ENCODE measurements at places on chromosomes 6 and 20.

- no peak for DNase-seq
Observed at GRCh38 chr20:46621492-46621891, 29.8 kb downstream of the SLC13A3 start.

GRCh38 chr6:85127168-85127498 lies 322.8 kb upstream of the NT5E start:
- no peak for DNase-seq

GRCh38 chr6:109242029-109242428 lies 140.2 kb downstream of the CD164 start:
- no peak for DNase-seq

DNA sequence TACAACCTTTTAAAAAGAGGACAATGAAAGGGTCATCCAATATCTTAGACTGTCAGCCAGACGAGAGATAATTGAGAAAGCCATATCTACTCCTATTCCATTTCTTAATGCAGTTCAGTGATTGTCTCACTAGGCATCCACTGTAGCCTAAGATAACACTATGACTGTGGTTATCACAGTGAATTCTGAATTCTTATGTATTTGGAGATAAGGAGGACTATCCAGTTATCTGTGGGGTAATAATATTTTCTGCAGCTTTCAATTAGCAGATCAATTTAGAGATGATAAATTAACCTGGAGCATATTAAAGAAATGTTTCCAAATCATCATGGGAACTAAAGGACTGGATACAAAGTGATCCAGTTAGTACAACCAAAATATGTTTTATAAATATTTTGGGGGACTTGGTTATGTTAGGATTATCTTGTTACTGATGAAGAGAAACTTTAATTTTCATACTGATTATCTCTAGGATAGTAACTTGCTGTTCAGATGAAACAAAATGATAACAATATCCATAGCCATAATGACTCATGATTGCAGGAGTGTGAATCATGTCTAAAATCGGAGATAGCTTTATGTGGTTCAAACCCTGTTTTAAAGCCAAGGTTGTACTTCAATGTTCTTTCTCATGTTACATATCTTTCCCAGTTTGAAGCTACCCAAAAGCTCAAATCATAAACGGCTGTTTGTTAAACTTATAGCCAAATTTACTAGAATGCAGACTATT lies 1152.0 kb downstream of the HACE1 start:
- DNase-seq = no peak

- no peak for DNase-seq
Observed at GRCh38 chr20:58325912-58326311, 16.4 kb downstream of the RAB22A start.

- no peak for DNase-seq
Observed at GRCh38 chr6:7535498-7535897, 6.0 kb upstream of the DSP start.

- DNase-seq = no peak
Observed at GRCh38 chr6:701700-702479, 9.0 kb upstream of the EXOC2 start.

GRCh38 chr6:67642582-67642981 lies 992.5 kb upstream of the ADGRB3 start:
- no peak for DNase-seq

DNA sequence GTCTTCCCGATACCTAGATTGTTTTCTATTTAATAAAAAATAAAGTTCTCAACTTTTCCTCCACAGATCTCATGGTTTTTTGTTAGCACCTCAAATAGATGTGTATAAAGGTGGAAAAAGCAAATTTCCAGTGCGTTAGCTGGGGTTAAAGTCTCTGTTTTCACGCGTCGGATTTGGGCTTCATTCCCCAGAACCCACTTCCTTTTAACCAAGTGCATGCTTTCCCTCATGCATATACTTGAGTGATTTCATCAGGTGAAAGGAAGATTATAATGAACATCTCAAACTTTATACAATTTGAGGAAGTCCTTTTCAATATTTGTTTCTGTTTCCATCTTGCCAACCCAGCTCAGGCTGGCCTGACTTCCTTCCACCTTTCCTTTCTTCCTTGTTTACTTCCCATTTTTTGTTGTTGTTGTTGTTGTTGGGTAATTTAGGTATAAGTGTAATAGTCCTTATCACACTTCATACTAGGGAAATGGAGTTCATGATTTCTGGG lies 43.9 kb upstream of the GGTLC1 start:
- DNase-seq = no peak

- DNase-seq = no peak
Observed at GRCh38 chr20:50356525-50356885, 153.7 kb upstream of the PTPN1 start.

DNA sequence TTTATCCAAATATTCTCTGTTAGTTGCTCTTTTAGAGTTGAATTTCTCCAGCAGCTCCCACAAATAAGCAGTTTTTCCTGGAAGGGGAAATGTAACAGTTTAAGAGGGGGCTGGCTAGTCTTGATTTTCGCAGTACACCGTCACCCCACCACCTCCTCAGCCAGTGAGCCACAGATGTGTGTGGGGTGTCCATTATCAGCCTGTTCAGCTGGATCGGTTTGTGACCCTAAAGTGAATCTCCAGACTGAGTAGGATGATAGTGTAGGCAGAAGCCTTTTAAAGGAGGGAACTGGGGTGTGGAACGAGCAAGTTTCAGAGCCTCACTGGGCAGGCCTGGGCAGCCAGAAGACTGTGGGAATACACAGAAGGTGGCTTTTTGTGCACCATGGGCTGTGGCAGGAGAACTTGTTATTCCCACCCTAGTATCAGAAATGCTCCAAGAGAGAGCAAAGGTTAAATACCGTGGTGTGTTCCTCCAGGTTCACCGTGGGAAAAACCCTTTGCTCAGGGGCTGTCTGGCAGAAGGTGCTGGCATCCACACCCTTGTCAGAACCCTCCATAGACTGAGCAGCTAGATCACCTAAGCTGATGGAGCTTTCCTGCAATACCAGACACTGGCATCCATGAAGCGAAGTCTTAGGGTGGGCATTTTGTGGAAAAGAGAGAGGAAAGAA lies 230.9 kb upstream of the MOCS1 start:
- no peak for DNase-seq

DNA sequence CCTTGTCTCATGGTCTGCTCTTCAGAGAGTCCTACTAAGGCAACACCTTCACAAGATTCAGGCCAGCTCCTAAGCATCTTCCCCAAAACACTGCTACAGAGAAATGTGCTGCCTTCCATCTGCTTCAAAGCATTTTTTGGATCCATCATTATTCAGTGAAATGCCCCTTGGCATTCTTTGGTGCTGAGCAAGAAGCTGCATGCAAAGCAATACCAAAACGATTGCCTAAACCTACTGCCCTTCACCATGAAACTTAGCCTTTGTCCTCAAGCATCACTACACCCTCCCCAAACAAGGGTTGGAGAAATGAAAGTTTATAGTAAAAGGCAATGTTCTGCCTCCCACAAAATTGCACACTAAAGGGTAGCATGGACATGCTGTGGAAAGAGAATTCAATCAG lies 93.5 kb downstream of the SNAP25 start:
- DNase-seq = no peak

DNA sequence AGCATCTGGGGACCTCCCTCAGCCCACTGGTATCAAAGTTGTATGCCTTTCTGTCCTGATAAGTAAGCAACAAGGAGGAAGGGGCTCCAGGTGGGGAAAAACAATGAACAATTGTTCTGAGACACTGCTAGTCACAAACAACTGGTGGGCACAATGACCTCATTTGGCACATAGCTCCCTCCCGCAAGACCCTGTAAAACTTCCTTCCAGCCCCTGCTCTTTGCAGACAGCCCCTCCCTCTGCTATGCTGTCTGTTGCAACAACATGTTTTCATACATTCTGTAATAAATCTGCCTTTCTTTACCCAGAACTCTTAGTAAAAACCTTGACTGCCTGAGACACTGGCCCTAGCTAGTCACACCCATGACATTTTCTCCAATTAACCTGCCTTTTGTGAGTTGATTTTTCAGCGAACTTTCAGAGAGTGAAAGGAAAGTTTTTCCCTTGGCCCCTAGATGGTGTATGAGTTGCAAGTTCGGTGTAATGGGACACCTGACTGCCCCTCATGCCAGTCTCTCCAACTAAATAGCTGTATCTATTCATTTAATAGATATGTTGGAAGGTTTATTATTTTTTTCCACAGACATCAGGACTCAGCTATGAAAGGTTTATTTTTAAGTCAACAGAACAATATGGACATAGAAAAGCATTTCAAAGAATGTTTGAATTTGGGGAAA lies 142.3 kb upstream of the SLC22A16 start:
- no peak for DNase-seq

DNA sequence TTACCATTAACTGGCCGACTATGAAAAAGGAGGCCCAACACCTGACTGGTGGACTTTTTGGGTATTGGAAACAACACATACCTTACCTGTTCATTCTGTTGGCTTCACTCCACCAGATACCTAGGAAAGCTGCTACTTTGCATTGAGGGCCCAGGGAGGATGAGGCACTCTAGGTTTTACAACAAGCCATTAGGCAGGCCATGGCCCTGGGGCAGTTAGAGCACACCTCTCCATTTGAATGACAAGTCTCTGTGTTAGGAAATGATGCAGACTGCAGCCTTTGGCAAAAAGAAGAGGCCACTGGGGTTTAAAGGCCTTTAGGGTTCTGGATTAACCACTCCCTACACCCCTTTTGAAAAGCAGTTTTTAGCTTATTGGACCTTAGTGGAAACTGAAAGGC lies 144.3 kb downstream of the OR2B2 start:
- no peak for DNase-seq

DNA sequence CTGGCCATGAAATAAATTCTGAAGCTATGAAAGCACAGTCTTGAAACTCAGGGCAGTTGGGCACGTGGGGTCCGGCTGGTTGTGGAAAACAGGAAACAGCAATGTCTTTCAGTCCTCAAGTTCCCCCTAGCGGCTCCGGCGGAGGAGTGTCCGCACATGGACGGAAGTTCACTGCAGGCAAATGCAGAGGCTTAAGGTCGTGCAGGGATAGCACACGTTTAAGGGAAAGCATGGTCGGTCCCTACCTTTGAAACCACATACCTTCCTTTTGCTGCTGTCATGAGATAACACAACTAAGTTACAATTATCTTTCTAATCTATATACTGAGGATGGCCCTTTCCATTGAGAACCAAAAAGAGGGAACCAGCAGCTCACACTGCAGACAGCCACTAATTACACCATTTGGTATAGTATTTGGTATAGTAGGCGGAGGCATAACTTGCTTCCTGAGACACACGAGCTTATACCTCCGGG lies 52.6 kb upstream of the NFATC2 start:
- peak; percentile 73 for DNase-seq

- DNase-seq = no peak
Observed at GRCh38 chr20:33651562-33652048, 10.5 kb upstream of the C20orf144 start.

- no peak for DNase-seq
Observed at GRCh38 chr6:28543651-28544610, 18.2 kb downstream of the GPX5 start.

DNA sequence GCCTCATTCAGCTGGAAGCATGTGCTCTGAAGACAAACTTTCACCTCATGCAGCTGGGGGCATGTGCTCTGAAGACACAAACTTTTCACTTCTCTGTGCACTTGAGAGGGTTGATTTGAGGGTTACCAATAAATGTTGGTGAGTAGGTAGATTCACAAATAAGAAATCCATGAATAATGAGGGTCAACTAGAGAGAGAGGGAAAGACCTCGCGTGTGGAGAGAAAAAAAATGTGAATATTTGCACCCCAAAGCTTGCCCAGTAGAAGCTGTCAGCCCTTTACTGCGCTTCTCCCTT lies 43.4 kb downstream of the PSMB1 start:
- no peak for DNase-seq

- DNase-seq = no peak
Observed at GRCh38 chr6:104212977-104213668, 646.6 kb downstream of the HACE1 start.

- no peak for DNase-seq
Observed at GRCh38 chr6:125524356-125524755, 222.6 kb upstream of the HDDC2 start.

GRCh38 chr6:53483423-53484353 lies 61.2 kb downstream of the GCLC start:
- no peak for DNase-seq

DNA sequence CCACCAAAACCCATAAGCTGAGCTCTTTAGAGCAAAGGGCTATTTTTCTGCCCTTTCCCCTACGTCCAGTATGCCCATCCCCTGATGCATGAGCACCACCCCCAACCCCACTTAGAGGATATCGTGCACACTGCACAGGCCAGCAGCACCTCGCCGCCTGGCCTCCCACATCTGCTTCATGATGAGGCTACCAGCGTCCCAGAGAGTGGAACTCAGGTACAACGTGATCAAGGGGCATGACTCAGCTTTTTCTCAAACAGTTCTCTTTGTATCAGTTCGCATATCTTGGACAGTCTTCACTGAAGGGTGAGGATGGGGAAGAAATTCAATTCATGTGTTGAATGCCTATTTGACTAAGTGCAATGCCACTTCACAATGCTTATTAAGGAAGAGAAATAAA lies 81.9 kb upstream of the QKI start:
- no peak for DNase-seq

DNA sequence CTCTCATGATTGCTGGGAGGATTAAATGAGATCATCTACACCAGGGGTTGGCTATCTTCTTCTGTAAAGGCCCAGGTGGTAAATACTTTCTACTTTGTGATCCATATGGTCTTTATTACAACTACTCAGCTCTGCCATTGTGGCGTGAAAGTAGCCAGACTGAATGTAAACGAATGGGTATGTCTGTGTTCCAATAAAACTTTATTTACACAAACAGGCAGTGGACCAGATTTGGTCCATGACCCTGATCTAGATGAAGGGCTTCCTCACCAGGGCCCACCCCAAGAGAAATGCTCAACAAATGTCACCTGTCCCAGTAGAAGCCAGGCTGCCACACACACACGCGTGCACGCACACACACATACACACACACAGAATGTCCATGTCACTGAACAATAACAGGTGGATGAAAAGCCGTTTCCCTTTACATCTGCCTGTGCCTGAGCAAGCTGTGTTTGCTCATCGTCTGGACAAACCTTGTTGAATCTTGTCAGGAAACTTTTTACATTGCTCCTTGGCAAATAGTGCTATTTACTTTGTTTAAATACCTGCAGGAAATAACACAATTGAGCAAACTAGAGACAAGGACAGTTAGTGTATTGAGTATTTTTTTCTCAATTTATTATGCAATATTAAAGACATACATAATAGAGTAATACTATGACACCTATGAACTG lies 114.3 kb downstream of the EYA2 start:
- DNase-seq = no peak

Measured in activated T-cell treated with anti-CD3 and anti-CD28 coated beads, Interleukin-2, amount 50 U/mL, for 1 hour (primary cell).